ENCODE measurements at places on chromosomes 5 and 9. TPM values are rescaled to one million over a fixed set of nuclear protein-coding genes. Genes with fewer than 3 reads are reported as not detected.

F2R gene
- total RNA-seq: 30.7 TPM

DNA sequence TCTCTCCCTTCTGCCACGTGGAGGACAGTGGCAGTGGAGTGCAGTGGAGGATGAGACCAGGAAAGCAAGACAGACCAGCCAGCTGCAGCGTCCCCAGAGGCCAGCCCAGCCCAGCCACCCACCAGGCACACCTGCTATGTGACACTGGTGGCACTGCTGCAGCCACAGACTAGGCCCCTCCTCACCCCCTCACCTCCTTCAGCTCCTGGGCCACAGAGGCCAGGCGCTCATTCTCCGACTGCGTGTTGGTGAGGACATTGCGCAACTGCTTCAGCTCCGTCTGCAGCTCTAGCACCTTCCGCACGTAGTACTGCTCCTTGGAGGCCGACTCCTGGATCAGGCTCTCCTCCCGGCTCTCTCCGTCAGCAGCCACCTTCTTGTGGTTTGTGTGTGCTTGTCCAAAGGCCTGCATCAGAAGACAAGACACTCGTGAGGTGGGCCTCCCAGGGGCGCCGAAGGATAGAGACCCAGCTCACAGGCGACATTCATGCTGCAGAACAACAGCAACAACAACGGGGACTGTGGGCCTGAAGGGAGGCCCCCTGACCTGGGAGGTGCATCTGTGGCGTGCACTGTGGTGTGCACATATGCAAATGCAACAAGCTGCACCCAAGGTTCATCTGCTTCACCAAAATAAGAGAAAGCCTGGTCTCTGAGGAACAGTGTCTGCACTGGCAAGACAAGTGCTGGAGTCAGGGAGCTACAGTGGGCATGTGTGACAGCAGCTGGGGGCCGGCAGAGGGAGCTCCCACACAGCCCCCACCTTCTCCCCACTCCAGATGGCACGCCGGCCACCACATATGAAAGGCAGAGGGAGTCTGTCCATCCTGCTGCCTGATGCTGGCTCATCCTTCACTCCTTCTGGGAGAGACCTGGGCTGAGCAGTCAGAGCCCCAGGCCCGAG lies 35.5 kb downstream of the BICD2 start:
- peak; percentile 53 for ATAC-seq

- ATAC-seq: no peak
Measured at GRCh38 chr5:73304381-73304780, 131.4 kb downstream of the TMEM174 start.

- peak; percentile 20 for ATAC-seq
Measured at GRCh38 chr5:1103505-1104326, 8.1 kb downstream of the SLC12A7 start.

GRCh38 chr9:87223392-87224246 lies 274.0 kb upstream of the DAPK1 start:
- no peak for ATAC-seq
